ENCODE measurements at places on chromosomes 7 and 10.

- no peak for DNase-seq
Observed at GRCh38 chr7:142380069-142380468, 122.2 kb upstream of the PRSS58 start.

DNA sequence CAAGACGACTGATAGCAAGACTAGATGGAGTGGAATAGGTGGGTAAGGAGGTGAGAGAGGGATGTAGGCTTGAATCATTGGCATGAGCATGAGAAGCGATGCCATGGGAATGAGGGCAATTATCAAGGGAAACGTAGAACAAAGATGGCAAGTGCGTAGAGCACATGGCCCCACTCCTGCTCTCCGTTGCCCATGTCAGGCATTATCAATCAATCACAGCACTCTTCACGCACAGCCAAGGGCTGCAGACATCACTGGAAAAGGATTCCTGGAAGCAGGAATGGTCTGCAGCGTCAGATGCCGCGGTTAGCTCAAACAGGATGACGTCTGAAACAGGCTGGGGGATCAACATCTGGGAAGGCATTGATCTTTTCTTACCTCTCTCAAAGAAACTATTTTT is 25.6 kb upstream of the GALNTL5 start:
- DNase-seq = no peak

- DNase-seq = no peak
Observed at GRCh38 chr7:49630513-49630912, 142.9 kb upstream of the VWC2 start.

DNA sequence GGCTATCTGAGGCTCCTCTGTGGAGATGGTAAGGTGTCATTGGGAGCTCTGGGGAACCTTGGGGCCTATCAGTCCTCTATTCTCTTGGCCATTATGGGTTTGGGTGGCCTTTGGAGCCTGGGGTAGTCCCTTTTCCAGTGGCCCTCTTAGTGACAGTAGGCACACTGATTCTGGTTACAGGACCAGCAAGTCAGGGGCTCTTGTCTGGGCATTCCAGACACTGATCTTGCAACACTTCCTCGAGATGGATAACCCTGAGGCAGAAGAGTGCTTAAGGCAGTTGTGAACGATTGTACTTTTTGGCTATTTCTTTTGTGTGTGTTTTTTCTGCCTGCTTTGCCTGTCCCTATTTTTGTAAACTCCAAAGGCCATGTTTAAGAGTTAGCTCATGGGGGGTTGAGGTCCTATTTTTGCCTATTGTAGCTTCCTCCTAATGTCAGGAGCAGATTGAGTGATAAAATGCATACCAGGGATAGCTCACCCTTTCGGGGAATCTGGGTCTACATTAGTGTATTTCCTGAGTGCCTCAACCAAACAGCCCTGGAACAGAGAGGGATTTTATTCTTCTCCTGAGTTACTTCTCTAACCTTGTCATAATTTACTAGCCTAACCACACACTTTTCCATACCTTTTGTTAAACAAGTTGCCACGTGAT is 61.2 kb downstream of the PRKAR2B start:
- DNase-seq = no peak

DNA sequence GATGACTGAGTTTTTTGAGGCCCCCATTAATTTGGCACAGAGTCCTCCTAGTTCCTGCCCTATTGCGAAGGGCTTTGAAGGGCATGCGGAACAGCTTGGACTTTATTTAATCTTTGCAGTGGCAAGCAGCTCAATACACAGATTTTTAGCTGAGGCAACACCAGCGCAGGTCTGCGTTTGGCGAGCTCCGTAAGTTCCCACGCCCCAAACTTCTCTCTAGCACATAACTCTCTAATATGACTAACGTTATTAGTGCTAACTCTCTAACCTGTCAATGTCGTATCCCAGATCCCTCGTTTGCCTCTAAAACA is 366 bp upstream of the TAF3 start:
- no peak for DNase-seq

DNA sequence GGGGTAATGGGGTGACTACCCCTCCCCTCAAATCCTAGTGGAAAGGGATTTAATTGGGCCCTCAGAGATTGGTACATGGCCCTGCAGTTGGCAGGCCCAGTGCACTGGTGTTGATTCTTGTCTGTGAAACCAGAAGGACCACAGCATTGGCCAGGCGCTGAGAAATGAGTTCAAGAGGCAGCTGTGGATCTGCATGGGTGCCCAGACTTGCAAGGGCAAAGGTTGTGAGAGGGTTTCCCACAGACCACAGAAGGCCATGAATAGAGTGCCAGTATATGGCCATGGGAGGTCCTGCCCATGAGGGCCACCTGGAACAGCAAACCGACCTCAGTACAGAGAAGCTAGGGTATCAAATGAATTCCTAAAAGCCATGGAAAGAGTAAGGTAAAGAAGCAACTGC is 32.9 kb downstream of the TMEM168 start:
- DNase-seq = no peak

DNA sequence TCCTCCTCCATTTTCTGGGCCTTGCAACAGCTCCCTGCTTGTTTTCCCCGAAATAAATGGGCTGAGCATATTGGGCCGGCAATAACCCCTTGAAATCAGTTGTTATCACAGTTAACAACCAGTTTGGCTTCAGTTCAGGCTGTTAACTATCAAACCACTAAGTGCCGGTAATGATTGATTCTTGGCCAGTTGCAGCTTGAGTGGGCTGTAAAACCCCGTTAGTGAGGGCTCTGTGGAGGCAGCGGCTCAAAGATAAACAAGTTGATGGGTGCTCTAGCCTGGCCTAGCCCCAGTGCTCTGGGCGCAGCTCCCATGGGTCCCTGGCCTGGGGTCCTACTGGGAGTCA is 8.3 kb downstream of the FGF8 start:
- no peak for DNase-seq

DNA sequence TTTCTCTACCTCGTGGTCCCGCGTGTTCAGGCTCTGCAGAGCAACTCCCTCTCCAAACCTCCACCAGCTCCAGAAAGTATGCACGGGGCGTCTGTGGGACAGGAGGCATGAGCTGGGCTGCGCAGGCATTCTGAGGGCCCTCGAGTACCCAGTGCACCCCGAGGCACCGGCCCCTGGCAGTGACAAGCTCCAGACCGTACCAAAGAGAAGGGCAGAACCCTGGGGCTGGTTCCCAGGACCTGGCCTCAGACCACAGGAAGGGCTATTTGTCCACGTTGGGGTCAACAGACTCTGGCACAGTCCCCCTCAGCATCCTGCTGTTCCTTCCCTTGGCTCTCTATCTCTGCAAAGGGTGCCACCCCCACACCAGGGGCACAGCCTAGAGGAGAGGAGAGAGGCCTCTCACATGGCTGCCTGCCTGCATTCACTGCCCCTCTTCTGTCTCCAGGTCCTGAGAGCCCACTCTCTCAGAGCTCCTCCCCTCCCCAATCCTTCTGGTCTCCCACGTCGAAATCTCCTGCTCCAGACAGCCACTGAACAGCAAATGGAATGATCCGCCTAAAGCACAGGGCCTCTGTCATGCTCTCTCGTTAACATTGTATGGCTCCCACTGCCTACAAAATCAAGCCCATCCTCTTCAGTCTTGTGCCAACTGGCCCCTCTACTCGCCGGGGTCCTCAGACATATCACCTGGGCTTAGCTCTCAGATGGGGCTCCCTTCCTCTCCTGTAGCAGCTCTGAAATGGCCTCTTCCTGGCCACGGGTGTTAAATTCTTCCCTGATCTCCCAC is 96.3 kb downstream of the OAT start:
- no peak for DNase-seq

DNA sequence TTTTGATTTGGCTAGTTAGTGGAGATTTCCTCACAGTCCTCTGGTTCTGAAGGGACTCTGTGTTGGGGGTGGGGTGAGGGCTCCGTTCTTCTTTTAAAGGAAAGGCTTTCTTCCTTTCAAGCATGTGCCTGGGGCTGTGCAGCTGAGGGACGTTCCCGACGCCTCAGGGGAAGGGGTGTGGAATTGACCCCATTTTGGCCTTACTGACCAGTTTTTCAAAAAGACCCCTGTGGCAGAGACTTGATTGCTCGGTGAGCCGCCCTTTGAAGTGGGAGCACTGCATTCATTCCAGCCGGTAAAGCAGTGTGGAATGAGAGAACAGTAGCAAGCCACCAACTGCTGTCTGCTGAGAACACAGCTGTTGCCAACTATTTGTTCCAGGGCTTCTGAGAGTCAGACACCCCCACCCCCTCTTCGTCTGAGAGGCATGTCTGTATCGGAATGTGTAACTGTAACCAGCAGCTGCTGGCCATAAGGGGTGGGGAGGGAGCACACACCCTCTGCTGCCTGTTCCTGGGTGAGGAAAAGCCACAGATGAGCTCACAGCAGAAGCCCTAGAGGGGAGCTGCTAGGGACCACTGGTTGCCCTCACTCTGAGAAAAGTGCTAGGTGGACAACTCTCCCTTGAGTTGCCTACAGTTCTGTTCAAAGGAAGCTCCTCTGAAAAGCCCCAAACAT is 33.2 kb downstream of the WBP1L start:
- no peak for DNase-seq

GRCh38 chr10:96047004-96047649 is 3.7 kb downstream of the CCNJ start:
- DNase-seq = no peak

- DNase-seq = no peak
Observed at GRCh38 chr7:123665896-123666295, 10.2 kb downstream of the LMOD2 start.

DNA sequence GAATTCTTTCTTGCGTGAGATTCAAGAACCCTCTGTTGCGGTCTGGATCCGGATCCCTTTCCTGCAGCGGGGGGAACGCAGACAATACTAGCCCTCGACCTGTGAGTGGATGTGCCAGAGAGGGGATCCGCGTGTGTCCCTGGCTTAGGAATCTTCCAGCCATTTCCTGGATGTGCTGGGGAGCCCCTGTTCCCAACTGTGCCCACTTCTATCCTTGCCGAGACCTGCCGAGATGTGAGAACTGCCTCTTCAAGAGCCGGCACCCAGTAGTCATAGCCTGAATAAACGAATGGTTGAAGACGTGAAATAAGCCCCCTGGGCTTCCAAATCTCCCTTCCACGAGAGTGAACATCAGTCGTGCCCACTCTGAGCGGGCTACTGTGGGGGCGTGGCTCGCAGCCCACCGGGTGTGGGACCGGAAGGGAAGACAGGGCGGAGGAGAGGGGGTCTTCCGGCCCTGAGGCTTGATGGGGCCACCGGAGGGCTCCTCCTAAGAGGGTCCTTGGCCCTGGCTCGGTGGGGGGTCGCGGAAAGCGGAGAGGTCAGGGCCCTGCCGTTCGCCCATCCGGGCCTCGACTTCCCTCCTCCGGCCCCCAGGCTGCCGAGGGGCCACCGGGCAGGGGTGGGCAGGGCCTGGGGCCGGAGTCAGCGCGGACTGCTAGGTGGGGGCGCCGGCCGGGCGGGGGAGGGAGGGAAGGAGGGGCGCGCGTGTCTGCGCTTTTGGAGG is 1.3 kb upstream of the CCDC136 start:
- no peak for DNase-seq

DNA sequence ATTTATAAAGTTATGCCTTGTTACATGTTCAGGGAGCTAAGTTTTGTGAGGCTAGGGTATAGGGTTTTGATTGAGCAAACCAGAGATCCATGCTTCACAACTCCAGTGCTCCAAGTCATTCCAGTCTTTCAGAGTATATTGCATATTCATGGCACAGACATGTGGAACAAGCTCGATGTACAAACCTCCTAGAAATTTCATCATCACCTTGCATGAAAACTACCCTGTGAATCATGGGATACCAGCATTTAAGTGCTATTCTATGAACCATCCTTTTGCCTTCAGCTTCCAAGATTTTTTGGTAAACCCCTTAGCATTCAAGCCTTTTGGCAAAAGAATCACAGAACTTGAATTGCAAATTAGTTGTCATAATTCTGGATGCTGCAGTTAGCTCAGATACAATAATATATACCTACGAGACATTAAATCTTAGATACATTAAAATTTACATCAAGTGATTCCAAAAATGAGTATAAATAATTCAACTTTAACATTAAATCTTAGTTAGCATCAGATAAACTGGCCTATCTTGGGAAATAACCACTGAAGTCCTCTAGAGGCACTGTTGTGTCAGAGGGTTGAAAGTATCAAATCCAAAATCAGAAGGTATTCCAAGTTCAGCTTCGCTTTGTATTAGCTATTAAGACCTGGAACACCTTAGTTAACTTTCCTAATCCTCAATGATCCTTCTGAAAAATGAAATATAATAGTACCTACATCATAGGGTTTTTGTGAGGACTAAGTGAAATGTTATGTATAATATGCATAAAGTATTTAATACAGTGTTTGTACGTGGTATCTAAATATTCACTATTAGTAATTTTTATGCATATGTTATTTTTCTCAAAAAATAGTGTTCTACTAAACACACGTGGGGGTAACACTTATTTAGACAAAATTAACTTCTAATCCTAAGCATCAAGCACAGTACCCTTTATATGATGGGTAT is 55.5 kb upstream of the CABCOCO1 start:
- DNase-seq = no peak

- DNase-seq = no peak
Observed at GRCh38 chr7:141280100-141280499, 206.2 kb downstream of the TMEM178B start.

DNA sequence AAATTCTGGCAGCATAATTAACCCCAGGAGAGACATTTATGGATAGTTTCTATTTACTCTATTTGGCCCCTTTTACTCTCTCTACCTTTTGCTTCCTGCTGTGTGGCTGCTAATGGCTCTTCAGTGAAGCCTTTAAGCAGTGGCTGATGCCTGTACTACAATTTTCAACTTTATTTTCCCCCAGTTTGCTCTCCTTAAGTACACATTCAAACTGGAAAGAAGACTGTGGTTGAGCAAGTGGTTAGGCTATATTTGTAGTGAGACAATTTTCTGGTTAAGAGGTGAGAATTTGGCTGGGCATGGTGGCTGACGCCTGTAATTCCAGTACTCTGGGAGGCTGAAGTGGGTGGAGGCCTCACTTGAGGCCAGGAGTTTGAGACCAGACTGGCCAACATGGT is 8.5 kb upstream of the RSBN1L start:
- no peak for DNase-seq

DNA sequence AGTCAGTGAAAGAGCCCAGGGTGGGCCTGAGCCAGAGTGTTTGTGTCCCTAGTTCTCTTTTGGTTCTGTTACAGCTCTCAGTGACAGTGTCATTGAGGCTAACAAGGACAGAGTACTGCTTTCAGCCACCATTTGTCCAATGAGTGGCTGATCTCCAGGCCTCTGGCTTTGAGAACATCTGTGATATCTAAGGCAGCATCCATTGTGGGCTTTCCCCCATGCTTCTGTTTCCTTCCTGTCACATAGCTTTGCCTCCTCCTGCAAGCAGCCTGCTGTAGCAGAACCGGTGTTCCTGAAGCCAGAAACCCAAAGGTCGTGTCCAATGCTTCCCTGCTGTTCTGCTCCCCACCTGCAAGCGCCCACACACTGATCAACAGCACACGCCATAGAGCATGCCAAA is 68.4 kb downstream of the IKZF1 start:
- no peak for DNase-seq

DNA sequence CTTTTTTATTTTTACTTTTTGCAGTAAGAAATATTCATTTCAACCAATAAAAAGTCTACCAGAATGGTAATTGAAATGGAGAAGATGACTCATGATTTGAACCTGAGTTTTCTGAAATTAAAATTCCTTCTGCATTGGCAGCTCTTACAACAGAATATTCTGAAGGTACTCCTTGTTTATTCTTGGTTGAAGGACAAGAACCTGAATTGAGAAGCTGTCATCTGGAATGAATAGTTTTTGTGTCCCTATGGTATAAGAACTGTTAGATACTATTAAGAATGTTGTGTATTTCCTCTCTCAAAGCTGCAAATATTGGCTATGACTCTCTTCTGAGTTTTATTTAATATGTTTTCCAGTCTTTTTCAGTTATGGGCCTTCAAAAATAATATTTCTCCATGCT is 56.1 kb downstream of the CDK1 start:
- no peak for DNase-seq

Measured in activated T-cell treated with anti-CD3 and anti-CD28 coated beads for 24 hours (primary cell).